ENCODE measurements at places on chromosomes 4 and X.
A peak's percentile ranks its signal among the peaks of the same experiment; 100 is the strongest.

GRCh38 chrX:30900227-30900626 is 11.2 kb upstream of the TAB3 start:
- DNase-seq: no peak

DNA sequence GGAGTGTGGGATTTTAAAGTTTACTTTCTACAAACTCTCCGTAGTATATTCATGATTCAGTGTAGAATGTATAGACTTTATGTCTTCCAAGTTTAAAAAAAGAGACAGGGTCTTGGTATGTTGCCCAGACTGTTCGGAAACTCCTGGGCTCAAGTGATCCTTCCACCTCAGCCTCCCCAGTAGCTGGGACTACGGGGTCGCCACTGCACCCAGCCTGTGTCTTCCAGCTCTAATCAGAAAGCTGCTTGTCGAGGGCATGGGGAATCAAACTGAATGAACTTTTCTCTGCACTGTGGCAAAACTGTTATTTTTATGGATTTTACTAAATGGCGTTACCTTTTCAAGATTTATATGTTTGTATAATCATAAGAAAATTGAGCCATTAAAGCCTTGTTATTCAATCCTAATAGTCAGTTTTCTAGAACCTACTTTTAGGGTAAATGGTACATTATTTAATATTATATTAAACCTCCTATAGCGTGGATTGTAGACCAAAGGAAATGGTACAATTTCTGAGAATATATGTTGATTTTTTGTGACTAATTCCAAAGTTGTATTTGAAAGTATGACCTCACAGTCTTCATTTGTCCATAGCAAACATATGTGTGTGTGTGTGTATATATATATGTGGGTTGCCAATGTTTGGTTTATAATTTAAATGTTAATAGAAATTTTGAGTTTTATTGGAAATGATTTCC is 1.1 kb downstream of the BLOC1S4 start:
- DNase-seq: no peak

DNA sequence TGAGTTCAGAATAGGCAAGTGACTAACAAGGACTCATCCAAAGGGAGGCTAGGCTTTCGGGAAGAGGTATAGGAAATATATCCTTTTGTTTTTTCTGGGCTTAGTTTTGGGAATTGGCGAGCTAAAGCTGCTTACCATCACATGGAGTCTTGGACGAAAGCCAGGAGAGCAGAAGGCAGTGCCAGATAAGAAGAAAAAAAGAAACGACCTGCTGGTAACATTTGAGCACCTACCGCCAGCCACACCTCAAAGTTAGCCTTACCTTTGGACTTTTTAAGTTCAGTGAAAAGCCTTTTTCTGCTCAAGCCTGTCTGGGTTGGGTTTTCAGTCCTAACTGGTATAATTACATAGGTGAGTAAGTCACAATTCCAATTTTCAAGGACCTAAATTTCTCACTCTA is 85.1 kb upstream of the LCORL start:
- no peak for DNase-seq

GRCh38 chrX:19912-20571 is 261.1 kb upstream of the PLCXD1 start:
- no peak for DNase-seq

- no peak for DNase-seq
These were observed 233.4 kb downstream of the PABPC4L start for GRCh38 chr4:133968174-133968573.

DNA sequence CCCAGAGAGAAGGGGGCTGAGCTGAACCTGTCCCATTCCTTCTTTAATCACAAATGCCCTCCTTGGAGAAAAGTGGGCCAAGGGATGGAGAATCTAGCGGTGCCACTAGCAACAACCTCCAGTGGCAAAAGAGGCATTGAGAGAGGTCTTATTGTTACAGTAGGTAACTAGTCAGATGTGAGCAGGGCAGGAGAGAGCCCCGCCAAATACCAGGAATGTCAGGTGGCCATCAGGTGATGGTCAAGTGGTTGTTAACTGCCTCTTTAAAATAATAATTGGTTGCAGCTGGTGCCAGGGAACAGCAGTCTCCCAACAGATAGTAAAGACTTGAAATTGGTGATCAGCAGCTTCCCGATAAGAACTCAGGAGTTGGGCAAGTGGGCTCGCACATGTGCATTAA is 116.1 kb downstream of the EVC2 start:
- no peak for DNase-seq

DNA sequence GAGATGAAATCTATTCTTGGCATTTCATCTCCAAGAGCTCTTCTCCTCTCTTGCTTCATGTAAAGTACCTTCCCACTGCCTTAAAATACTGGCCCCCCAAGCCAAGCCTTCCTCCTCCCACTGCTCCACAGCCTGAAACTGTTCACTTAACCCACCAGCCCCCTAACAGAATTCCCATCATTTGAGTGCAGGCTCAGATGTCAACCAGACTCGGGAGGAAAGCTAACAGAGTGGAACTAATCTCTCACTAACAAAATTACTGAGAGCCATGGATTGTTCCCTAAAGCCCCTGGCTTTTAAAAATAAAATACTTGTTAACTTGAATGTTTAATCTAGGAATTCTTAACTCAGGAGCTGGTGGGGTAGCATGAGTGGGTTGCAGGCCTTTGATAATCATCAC is 7.1 kb upstream of the DCUN1D4 start:
- no peak for DNase-seq

- no peak for DNase-seq
These were observed 863.8 kb upstream of the PABPC4L start for GRCh38 chr4:135065366-135065765.

GRCh38 chr4:181957088-181957487 is 286.1 kb upstream of the TENM3 start:
- no peak for DNase-seq

GRCh38 chr4:76737180-76737579 is 160.8 kb downstream of the SOWAHB start:
- no peak for DNase-seq

DNA sequence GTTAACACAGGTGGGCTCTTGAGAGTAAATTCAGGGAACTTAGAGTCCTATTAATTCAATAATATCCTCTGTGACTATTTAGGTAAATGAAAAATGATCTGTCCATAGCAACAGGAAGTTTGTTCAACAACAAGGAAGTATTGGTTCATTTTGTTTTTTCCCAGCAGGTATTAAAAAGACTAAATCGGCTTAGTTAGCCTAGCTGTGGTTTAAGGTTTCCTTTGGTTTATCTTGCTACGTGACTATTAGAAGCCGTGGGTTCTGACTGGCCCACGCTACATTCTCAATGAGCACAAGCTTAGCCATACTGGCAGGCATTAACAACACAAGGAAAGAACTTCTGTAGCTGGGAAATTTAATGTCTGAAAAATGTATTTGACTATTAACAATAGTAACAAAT is 168.8 kb upstream of the HS3ST1 start:
- no peak for DNase-seq

GRCh38 chr4:17027495-17027894 is 129.1 kb upstream of the LDB2 start:
- no peak for DNase-seq

- DNase-seq: no peak
These were observed 374.1 kb downstream of the FAT4 start for GRCh38 chr4:125688841-125689240.

DNA sequence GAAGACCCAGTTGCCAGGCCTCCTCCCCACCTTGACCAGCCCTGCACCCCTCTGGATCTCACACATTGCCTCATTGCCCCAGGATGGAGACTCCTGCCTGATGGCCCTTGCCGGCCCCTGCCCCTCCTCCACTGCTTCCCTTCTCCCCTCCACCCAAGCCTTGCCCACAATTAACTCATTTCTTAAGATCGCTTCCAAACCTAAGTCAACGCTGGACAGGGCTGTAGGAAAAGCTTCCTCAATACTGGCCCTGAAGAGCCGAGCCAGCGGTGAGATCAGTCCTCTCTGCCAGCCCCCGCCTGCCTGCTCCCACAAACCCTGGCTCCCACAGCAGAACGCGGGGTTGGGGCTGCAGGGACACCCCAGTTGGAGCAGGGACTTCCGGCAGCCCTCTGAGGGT is 7.5 kb upstream of the HAUS7 start:
- DNase-seq: no peak

DNA sequence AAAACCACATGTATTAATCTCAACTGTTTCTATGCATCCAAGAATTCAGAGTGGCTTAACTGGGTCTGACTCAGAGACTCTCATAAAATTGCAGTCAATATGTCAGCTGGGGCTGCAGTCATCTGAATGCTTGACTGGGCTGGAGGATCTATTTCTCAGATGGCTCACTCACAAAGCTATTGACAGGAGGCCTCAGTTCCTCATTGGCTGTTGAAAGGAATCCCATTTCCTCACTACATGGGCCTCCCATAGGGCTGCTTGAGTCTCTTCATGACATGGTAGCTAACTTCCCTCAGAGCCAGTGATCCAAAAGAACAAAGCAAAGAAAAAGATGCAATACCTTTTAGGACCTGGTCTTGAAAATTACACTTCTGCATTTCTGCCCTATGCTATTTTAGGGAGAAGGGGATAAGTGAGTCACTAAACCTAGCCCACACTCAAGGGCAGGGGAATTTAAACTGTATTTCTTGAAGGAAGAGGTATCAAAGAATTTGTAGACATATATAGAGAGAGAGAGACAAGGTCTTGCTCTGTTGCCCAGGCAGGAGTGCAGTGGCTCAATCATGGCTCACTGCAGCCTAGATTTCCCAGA is 9.8 kb downstream of the SCFD2 start:
- no peak for DNase-seq

DNA sequence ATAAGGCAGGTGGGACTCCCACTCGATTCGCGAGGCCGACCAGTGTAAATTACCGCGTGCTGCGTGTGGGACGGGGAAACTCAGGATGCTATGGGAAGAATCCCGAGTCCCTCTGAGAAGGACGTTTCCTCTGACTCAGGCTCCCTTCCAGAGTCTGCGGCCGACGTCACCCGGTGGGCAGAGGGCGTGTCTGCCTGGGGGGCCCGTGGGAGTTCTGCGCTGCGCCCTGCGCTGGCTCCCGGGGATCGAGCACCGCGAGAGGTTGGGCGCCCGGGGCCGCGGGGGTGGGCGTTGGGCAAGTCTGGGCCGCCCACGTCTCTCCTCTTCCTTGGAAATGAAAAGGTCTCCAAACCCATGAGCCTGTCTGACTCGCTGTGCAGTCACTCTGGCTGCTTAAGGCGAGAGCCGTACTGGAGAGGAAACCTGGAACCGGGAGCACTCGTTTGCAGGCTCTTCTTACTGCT is 568 bp downstream of the NIPAL1 start:
- peak; percentile 90 for DNase-seq

DNA sequence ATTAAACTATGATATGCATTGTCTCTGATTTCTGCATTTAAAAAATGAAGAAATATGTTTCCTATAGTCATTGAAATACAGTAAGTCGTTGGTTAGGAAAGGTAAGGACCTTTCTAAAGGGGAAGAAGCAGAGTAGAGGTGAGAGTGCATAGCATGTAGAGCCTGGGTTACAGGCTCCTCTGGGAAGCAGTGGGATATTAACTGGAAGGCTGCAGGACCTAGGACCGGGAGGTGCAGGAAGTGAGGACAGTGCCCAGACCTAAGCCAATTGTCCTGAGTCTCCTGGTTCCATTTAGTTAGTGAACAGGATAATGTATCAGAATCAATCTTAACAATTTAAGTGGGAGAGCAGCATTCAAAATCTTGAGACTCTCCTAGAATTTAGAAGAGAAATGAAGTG is 237.1 kb upstream of the NUDT6 start:
- no peak for DNase-seq

GRCh38 chrX:17024886-17025285 is 78.4 kb downstream of the REPS2 start:
- peak; percentile 59 for DNase-seq

- no peak for DNase-seq
These were observed 297.6 kb downstream of the IDS start for GRCh38 chrX:149207518-149207917.

GRCh38 chr4:183431614-183432013 is 12.8 kb upstream of the CDKN2AIP start:
- no peak for DNase-seq

- DNase-seq: no peak
These were observed 3.6 kb downstream of the MAGIX start for GRCh38 chrX:49165901-49166881.

DNA sequence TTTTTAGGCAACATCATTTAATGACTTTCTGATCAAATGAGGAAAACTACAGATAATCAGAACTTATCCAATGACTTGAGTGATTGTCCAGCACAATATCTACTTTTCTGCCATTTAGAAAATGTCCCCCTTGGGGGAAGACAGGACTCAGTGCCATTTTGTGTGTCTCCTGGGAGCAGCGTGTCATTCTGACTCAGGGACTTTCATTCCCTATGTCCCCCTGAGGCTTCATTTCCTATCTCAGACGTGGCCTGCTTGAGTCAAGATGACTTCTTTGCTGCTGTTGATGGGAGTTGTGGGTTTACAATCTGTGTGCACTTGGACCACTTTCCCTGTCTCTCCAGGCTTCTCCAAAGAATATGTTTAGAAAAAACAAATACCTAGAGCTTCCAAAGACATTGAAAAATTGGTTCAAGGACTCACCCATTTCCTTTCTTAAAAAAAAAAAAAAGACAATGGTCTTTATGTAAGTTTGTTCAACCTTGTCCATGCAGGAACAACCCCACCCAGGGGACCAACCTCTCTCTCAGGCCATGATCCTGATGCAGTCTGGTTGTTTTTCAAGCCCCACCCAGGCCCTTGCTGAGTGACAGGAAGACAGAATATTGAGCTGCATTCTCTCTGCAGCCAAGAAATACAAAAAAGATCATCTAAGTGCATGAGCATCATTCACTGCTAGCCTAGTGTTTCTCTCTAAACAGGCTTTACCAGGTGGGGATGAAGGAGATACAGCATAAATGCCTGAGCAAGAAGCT is 34.3 kb upstream of the TMEM154 start:
- DNase-seq: no peak

DNA sequence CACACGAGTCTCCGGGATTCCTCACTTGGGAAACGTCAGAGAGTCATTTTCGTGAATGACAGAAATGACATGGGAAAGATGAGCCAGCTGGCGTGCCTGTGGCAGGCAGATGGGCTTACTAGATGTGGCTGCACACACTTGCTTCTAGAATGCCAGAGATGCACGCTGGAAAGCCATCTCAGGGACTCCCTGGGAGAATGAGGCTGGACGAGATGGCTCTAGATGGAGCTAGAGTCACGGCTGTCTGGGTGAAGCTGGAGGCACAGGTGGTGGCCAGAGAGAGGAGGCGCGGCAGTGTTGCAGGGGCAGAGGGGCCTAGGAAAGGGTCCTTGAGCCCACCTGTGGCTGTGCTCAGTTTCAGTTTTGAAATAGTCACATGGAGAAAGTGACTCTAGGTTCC is 26.0 kb downstream of the TKTL1 start:
- DNase-seq: peak; percentile 8

DNA sequence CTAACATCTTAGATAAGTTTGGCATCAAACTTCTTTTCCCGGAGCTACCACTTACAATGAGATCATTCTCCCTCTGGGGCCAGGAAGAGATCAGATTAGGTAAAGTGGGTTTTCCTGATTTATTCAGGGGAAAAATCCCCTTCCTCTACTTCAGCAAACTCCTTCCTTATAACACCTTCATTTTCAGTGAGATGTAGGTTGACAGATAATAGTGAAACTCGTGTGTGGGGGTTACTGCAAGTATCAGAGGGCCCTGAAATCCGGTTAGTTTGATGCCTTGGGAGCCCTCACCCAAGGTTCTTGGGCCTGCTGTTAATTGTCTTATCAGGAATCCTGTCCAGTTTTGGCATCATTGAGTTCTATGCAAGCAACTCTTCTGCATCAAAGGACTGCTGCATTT is 10.8 kb downstream of the FTHL17 start:
- DNase-seq: no peak

GRCh38 chrX:71652405-71652804 is 14.9 kb upstream of the LOC101059915 start:
- DNase-seq: peak; percentile 43
